ENCODE measurements at places on chromosomes 12 and 14.

DNA sequence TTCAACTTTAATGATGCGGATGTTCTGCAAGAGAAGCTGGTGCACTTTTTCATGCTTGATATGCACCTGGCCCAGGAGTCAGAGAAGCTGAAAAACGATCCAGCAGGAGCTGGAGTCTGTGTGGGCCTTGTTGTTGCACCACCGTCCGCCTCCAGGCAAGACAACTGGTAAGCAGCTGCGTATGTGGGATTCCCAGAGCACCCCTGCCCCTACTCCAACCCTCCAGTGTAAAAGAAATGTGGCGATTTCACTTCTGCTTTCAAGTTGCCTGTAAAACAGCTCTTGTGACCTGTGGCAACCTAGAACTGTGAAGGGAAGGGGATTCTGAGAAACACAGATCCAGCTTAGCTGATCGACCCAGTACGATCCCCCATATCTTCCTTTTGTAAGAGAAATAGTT is 154.1 kb upstream of the PELI2 start:
- no peak for DNase-seq

GRCh38 chr12:48184549-48184922 is 1.1 kb downstream of the CCDC184 start:
- no peak for DNase-seq

DNA sequence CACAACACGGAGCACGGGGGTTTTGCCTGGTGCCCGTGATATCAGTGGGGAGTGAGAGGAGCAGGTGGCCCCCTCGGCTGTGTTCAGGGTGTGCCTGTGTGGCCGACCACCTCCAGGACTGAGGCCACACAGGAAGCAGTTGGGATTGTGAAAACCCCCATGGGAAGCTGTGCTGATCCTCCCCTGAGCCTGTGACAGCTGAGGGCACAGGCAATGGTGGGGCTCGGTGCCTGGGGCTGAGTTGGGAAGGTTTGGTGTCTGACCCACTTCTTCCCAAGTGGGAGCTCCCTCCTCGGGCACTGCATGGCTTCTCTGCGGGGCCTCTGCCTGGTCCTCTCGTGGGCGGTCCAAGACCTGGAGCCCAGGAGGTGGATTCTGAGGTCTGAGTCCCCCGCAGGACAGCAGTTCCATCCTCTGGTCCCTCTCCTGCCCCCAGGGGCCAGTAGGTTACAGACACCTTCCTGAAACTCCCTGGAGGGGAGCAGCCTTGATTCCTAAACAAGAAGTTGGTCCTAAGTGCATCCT is 17.9 kb downstream of the PACS2 start:
- no peak for DNase-seq

GRCh38 chr12:32158525-32158924 is 51.9 kb downstream of the BICD1 start:
- no peak for DNase-seq

GRCh38 chr12:113222730-113223531 is 1.7 kb downstream of the TPCN1 start:
- DNase-seq, result peak; percentile 72

DNA sequence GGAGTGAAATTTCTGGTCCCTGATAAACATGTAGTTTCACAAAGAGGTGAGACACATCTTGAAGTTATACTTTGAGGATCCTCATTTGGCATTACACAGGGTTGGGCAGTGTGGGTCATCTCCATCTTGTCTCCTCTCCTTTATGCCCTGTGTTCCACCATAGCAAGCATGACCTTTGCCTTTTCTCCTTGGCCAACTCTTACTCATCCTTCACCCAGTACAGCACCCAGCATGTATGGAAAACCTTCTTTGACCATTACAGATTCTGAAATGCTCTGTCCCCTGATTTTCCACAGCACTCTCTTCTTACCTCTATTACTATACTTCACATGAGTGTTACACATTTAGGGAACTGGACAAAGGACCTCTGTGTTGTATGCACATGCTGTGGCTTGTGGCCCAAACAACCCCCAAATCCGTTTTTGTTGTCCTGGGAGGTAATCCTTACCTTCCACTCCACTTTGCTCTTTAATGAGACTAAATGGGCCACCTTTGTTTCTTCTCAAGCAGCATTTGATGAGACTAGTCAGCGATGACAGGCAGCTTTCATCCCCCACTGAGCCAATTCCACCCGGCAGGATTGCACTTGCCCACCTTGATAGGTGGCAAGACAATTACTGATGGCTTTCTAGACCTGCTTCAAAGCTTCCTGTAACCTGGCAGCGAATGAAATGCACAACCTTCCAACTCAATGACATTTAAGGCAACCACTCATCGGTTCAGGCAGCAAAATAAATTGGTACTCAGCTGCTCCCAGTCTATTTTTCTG is 163.5 kb downstream of the MON2 start:
- DNase-seq, result no peak

GRCh38 chr12:49893753-49894750 is 9.6 kb downstream of the FAIM2 start:
- DNase-seq, result no peak

GRCh38 chr14:73467800-73468199 is 9.5 kb upstream of the NUMB start:
- no peak for DNase-seq

GRCh38 chr12:131796754-131797587 is 31.2 kb upstream of the MMP17 start:
- no peak for DNase-seq

DNA sequence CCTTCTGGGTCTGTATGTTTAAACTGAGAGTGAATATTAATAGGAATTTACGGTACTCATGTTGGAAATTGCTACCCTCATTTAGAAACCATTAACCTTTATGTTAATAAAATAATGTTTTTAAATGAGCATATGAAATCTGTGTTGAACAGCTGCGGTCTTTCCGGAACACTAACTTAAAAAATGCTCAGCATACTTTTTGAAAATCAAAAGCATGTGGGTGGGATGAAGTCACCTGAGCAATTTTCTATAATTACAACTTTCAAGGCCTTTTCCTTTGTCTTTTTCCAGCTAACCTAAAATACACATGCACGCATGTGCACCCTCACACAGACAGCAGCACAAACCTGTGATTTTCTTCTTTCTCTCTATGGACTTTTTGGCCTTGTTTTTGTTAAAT is 39.8 kb downstream of the BORCS5 start:
- DNase-seq, result no peak

GRCh38 chr12:76307083-76307482 is 41.1 kb downstream of the BBS10 start:
- no peak for DNase-seq

GRCh38 chr12:65155784-65156183 is 13.6 kb upstream of the LEMD3 start:
- no peak for DNase-seq

DNA sequence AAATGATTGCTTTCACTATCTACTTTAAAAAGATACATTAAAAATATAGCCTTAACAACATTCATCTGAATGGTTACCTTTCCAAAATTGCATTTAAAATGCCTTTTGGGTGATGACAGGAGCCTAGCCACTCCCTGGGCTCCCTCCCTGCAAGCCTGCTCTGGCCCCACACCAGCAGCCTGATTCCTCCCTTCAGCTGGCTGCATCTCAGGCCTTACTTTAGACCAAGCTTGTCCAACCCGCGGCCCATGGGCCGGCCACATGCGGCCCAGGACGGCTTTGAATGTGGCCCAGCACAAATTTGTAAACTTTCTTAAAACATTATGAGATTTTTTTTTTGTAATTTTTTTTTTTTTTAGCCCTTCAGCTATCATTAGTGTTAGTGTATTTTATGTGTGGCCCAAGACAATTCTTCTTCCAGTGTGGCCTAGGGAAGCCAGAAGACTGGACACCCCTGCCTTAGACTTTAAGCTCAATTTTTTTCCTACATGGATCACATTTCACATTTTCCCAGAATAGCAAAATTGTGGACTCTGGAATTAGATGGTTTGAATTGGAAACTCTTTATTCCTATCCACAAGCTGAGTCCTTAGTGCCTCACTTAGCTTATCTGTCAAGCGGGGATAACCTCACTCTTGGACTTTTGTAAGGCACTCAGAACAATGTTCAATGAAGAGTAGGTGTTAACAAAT is 124.4 kb downstream of the MYRFL start:
- no peak for DNase-seq

- DNase-seq, result no peak
Observed at GRCh38 chr12:122004633-122005071, 17.0 kb upstream of the BCL7A start.

- no peak for DNase-seq
Observed at GRCh38 chr12:68374307-68374982, 42.3 kb upstream of the MDM1 start.

DNA sequence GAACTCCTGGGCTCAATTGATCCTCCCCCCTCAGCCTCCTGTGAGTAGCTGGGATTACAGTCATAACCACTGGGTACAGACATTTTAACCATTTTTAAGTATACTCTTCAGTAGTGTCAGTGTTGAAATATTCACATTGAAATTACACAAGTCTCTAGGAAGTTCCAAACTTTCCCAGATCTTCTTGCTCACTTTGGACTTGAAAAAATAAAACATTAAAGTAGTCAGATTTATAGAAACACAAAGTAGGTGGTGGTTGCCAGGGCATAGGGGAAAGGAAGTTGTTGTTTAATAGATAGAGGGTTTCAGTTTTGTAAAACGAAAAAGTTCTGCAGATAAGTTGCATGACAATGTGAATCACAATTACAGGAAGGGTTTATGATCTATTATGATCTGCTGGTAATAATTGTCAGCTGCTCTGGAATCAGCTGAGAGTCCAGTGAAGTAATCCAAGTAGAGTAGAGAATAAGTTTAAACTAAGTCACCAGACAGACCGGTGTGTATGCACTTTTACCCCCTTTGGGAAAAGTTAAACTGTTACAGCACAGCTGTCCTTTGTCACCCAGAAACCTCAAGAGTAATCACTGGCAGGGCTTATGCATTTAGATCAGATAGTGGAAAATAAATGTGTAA is 27.4 kb downstream of the PCNX1 start:
- no peak for DNase-seq

GRCh38 chr14:105090493-105091053 is 25.3 kb upstream of the GPR132 start:
- DNase-seq, result peak; percentile 85

DNA sequence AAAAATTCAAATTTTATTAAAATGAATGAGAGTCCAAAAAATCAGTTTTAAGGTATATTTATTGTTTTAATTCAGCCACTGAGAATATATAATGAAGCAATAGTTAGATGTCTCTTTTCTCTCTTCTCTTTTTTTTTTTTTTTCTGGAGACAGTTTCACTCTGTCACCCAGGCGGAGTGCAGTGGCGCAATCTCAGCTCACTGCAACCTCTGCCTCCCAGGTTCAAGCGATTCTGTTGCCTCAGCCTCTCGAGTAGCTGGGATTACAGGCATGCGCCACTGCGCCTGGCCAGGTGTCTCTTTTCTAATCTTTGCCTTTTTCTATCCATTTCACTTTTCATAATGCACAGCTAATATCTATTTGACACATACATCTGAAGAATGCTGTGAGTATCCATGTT is 307.1 kb upstream of the RGS6 start:
- no peak for DNase-seq

DNA sequence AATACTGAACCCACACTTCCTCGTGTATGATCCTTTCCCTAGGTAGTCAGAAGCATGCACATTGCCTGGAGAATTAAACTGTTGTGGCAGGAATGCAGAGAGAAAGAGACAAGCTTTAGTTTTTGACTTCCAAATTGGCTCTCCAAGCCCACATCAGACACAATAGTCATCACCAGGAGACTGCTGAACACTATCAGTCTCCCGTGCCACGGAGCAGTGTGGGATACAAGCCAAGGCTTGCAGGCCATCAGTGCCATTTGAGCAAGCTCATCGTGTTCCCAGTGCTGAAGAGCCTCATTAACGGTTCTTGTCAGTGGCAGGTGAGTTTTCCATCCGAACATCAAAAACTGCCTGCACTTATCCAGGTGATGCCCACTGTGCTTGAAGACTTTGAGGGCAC is 410.8 kb downstream of the NAV3 start:
- DNase-seq, result no peak

- DNase-seq, result no peak
Observed at GRCh38 chr12:110335481-110336045, 54.5 kb downstream of the ATP2A2 start.

DNA sequence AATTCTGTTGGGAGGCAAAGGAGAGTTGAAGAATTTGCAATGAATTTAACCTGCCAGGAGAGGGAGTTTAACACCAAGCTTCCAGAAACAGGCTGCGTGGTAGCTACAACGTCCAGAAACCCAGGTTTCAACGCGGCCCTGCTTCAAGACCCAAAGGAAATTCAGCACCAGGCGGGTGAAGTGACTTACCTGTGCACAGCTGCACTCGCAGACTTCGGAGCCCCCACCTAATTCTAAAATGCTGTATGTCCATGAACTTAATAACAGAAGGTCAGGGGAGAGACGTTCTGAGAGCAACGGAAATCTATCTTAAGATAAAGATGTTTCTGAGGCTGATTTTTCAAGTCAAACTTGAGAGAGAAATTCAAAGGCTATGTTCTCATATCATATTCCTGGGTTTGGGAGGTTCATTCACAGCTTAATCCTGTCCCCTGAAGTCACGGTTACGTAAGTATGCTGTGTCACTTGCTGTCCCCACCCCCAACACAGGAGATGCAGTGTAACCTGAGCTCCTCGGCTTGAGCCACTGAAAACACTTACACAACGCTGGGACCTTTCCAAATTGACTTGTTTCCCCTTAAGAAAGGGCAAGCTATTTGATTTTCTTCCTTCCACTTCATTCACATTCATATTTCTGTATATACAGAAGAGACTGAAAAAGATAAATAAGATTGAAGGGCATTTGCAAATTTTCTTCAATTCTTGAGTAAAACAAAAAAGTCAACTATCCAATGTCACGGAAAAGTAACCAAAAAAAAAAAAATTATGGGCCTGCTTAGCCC is 22.7 kb downstream of the CLIP1 start:
- peak; percentile 38 for DNase-seq

DNA sequence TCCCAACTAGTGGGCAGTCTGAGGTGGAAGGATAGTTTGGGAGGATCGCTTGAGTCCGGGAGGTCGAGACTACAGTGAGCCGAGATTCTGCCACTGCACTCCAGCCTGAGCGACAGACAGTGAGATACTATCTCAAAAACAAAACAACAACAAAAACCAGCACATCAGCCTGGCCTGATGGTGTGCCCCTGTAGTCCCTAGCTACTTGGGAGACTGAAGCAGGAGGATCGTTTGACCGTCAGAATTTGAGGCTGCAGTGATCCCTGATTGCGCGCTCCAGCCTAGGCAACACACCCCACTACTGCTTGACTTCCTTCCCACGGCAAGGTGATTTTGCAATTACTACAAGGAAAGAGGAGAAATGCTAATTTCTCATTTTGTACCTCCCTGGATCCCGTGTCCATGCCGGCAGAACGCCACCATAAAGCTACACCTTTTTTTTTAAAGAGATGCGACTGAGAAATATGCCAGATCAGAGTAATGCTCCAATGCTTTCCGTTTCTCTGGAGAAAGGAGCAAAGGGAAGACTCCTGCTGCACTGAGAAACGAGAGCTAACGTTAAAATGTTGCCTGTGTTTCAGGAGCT is 672 bp upstream of the SCFD1 start:
- DNase-seq, result no peak

GRCh38 chr14:105646175-105646574 is 119.8 kb downstream of the TMEM121 start:
- DNase-seq, result no peak

All from HuH-7.5 (cell line).